ENCODE measurements at places on chromosomes 6 and 20.

GRCh38 chr6:105384004-105384403 lies 18.9 kb downstream of the PREP start:
- DNase-seq = no peak

GRCh38 chr20:51833326-51833725 lies 31.0 kb upstream of the SALL4 start:
- DNase-seq = no peak

DNA sequence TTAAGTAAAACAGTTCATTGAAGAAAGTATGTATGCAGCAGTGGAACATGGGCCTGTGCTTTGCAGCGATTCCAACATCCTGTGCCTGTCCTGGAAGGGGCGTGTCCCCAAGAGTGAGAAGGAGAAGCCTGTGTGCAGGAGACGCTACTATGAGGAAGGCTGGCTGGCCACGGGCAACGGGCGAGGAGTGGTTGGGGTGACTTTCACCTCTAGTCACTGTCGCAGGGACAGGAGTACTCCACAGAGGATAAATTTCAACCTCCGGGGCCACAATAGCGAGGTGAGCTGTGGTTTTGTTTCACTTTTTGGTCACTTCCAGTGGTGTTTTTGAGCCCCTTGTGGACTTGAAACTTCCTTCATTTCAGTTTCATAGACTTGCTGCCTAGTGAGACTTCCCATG lies 1.7 kb downstream of the TULP4 start:
- DNase-seq = no peak

DNA sequence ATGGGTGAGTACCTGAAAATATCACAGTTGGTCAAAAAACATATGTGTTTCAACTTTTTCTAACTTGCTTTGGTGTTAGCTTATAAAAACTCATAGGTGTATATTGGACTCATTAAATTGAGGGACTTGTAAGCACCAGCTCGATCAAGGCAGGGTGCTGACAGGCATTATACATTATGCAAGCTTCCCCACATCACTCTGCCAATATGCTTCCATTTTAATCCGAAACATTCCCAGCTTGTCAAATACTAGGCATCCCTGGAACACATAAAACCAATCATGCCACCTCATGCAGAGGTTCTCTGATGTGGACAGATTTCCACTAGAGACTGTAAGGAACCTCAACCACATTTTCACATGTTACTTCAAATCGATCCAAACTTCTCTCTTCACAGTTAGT lies 187.3 kb upstream of the NT5E start:
- no peak for DNase-seq

GRCh38 chr6:143607974-143608373 lies 69.8 kb upstream of the PHACTR2 start:
- DNase-seq = no peak

- no peak for DNase-seq
Measured at GRCh38 chr6:163637524-163637923, 223.0 kb downstream of the QKI start.

DNA sequence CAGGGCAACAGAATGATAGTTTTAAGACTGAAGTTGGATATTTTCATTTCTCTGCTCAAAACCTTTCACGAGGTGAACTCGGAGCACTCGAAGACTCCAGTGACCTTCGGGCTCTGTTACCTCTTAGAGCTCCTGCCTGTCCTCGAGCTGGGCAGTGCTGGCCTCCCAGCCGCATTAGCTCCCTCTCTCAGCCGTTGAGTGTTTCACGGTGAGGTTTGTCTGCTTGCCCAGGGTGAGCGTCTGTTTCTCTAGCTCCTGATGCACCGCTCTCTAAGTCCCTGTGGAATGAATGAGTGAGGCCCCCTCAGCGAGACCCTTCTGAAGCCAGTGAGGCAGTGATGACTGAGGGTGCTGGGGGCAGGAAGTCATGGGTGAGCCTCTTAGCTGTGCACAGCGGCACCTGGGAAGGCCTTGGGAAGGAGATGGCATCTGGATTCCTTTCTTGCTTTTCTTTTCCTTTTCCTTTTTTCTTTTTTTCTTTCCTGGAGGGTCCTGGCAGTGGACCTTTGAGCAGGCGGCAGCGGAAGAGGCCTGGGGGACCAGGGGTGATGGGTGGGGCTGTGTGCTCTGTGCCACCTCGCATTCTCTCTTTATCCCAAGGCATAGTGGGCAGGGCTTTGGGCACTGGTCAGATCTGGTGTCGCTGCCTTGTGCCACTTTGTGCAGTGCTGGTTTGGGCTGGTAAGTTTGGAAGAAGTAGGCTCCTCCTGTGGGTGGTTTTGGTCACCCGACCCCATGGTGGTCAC lies 2.2 kb downstream of the PSMG4 start:
- no peak for DNase-seq

DNA sequence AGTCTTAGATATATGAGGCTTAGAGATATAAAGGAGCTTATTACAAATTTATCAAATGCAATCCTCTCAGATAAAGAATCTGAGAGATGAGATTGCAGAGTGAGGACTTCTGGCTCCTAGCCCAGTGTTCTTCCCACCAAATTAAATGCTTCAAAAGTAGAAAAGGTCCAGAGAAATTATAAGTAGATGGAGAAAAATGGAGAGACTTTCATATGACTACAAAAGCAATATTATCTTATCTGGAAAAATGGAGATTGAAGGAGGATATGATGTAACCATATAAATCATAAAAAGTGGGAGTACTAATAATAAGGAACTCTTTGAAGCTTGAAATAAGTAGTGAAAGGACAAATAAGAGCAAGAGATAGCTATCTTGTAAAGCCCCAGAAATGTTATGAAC lies 2.8 kb downstream of the KCTD20 start:
- DNase-seq = no peak

DNA sequence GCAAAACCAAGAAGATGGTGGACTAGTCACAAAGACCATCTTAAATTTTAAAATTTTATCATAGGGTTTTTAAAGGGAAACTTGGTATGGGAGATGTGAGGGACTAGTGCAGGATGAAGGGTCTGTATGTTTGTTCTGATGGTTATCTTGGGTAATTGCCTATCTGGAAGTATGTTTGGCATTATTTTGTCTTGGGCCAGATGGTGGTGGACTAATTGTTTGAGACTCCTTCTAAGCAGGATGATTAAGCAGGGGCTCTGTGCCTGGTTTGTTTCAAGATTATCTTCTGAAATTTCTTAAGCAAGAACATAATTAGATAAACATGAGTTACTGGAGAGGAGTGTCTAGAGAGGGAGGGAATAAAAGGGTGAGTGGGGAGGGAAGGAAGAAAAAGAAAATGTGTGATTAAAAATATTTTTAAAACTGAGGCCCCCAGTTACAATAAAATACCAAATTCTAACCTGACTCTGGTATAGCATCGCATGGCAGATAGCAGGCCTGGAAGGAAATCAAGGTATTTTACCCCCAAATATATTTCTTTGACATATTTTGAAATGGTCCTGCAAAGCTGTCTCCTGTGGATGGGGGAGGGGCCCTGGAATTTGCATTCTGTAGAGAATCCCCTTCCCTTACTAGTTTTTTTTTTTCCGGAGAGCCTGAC lies 49.9 kb upstream of the FAM184A start:
- DNase-seq = no peak

GRCh38 chr6:53119772-53120409 lies 28.8 kb downstream of the GCM1 start:
- no peak for DNase-seq

- no peak for DNase-seq
Measured at GRCh38 chr6:151380848-151381205, 10.5 kb downstream of the ZBTB2 start.

GRCh38 chr20:12019715-12020114 lies 102.0 kb downstream of the BTBD3 start:
- no peak for DNase-seq

- no peak for DNase-seq
Measured at GRCh38 chr6:7805850-7806214, 79.9 kb downstream of the BMP6 start.

DNA sequence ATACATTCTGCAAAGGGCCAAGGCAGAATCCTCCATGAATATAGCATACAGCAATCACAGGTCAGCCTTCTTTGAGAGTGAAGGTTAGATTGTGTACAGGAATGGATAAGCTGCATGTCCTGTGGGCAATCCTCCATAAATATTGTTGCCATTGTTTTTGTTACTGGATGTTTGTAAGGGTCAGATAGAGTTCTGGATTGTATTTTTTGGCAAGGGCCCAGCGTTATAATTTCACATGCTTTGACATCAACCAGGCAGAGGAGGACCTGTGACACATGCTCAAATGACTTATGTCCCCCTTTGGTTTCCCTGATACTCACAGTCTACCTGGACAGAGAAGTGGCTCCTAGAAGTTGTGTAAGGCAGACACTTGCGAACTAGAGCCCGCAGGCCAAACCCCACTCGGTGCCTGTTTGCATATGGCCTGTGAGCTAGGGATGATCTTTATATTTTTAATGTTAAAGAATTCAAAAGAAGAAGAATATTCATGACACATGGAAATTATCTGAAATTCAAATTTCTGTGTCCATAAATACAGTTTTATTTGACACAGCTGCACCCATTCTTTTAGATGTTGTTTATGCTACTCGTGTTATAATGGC lies 5.4 kb downstream of the LY86 start:
- no peak for DNase-seq

GRCh38 chr20:44897133-44897532 lies 11.6 kb downstream of the YWHAB start:
- DNase-seq = no peak

DNA sequence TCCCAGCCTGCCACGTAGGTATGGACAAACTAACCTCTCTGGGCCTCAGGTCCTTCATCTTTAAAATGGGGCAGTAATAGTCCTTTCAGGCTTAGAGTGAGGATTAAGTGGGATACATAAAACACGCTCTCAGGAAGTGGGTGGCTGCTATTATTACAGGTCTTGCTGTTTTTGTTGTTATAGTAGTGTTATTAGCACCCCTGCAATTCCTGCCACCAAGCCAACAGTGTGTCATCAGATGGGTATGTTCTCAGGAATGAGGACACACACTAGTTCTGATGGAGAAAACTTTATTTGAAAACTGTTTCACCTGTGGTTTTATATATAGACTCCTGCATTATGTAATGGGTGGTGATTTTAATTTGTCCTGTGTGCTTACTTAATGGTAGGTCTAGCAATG lies 131.7 kb downstream of the LRRC1 start:
- DNase-seq = no peak

DNA sequence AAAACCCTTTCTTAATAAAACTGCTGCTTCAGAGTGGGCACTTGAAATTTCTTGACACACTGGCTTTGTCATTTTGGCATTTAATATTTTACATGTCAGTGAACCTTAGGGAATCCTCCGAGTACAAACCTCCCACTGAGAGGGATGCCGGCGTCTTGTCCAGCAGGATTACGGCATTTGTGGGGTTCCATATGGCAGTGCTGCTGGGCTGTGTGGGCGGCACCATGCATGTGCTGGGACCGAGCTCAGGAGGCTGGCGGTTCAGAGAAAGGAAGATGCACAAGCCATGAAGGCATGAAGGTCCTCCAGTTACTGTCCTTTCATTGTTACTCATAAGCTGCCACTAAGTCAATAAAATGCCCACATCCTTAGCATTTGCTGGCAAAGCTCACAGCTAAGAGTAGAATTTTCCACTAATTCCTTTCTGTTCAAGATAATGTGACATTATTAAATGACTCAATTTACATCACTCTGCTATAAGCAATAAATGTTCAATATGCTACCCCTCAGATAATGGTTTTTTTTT lies 61.4 kb downstream of the LY86 start:
- DNase-seq = no peak

- no peak for DNase-seq
Measured at GRCh38 chr6:5516036-5516435, 254.7 kb downstream of the FARS2 start.

DNA sequence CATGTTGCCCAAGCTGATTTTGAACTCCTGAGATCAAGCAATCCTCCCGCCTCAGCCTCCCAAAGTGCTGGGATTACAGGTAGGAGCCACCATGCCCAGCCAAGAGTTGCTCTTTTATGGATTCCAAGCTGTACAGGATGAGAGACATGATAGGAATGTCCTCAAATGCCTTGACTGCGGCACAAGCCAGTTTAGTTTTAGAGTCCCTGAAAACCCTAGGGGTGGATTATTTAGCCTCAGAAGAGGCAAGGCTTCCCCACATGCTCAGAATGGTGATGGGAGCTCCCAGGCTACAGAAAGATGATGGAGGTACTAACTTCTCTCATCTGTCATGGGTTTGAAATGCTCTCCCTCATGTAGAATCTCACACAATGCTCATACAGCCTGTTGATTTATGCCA lies 280.5 kb upstream of the PRND start:
- no peak for DNase-seq

- DNase-seq = no peak
Measured at GRCh38 chr20:3334156-3334943, 73.1 kb downstream of the DNAAF9 start.

DNA sequence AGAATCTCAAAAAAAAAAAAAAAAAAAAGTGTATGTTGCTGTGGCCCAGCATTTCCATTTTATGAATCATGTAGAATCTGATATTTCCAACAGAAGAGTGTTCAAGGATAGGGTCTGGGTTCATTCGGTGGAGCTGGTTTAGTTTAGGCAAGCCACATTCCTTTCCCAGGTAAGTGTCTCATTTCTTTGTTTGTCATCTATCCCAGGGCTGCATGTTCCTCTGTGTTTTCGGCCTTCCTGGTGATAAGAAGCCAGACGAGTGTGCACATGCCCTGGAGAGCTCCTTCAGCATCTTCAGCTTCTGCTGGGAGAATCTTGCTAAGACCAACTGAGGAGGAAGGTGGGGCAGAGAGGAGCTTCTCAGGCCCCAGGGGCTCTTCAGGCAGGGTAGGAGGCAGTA lies 38.2 kb downstream of the NFYA start:
- no peak for DNase-seq

DNA sequence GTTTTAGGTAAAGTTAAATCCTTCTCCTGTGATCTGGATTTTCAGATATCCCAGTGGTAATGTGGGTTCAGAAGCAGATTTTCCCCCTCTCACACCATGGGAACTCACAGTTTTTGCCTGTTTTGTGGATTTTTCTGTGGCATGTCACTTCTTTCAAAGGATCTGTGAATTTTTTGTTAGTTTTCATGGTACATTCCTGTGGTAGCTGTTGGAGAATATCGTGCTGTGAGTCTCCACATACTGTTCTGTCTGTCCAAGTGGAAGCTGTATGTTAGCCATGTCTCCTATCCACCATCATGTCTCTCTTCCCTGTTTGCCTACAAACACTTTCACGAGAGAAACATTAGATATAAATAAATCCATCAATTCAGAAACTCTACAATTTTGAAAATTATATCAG lies 378.7 kb upstream of the ADGRB3 start:
- no peak for DNase-seq

GRCh38 chr6:15398633-15399275 lies 152.9 kb downstream of the JARID2 start:
- no peak for DNase-seq

GRCh38 chr6:37757381-37757780 lies 59.7 kb upstream of the MDGA1 start:
- no peak for DNase-seq

DNA sequence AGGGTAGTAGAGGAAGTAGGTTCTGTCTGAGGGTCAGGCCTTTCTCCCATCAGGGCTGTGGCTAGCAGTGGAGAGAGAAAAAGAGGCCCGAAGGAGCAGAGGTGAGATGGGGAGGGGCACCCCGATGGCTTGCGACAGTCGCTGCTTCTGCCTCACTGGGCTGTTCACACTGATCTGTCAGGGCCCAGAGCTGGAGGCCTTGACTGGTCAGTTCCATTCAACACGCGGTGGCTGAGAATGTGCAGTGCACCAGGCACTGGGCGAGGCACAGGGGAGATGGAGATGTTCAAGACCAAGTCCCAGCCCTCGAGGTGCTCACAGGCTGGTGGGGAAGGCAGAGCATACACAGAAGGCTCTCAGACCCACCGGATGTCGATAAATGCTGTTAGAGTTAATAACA lies 21.4 kb downstream of the SLC12A5 start:
- no peak for DNase-seq
